H7 (cell line): ENCODE measurements at places on chromosomes 2 and 18.

DNA sequence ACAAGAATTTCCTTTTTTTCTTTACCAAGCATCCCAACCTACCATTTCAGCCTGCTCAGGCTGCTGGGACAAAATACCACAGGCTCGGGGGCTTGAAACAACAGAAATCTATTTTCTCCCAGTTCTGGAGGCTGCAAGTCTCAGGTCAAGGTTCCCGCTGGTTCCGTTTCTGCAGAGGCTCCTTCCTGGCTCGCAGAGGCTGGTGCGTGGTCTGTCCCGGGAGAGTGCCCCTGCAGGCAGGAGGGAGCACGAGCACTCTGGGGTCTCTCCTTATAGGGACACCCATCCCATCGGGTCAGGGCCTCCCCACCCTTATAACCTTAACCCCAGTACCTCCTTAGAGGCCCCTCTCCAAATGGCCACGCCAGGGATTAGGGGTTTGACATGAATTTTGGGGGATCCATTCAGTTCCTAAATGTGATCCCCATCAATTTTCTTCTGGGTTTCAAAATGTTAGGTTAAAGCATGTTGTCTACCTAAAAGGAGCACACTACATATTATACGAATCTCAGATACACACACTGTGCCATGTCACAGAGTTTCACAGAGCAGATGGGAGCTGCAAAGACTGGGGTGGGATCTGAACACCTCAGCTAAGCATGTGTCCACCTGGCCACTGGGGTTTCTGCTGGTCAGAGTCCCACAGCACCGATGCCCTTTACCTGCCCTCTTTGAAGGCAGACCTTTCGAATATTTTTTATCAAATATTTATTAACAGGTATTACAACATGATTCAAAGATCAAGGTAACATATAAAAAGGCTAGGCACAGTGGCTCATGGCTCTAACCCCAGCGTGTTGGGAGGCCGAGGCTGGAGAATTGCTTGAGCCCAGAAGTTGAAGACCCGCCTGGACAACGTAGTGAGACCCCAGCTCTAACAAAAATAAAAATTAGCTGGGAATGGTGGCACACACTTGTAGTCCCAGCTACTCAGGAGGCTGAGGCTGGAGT is 17.6 kb upstream of the ADI1 start:
- peak; percentile 89 for DNase-seq

GRCh38 chr2:189608170-189608569 is 27.6 kb upstream of the SLC40A1 start:
- no peak for DNase-seq

DNA sequence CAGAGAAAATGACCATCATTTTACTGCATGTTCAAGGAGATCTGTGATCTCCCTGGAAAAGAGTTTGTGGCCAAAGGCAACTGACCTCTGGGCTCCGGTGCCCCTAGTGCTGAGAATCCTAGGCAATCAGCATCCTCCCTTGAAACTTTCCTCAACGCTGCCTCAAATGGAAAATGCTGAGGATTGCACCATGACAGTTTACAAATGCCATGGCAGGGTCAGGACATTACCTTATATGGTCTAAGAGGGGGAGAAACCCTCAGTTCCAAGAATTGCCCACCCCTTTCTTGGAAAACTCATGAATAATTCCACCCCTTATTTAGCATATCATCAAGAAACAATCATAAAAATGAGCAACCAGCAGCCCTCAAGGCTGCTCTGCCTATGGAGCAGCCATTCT is 48.3 kb downstream of the ALPK2 start:
- no peak for DNase-seq

DNA sequence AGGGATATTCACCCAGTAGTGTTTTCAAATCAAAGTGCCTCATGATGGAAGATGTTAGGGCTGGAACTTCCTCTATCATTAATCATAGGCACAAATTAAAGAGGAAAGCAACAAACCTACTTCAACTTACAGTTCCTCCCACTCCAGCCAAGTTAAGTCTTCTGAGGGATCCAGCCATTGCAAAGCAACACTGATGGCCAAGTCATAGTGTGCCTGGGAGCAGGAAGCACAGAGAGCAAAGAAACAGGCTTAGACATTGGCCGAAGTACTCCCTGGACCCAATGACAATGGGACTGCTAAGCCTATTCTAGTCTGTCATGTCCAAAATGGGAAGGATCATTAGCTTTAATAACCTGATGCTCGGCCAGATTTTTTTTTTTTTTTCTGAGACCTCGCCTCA is 7.0 kb downstream of the C2orf80 start:
- no peak for DNase-seq

- no peak for DNase-seq
These were observed 51.9 kb upstream of the SLC38A11 start for GRCh38 chr2:165007161-165007744.

DNA sequence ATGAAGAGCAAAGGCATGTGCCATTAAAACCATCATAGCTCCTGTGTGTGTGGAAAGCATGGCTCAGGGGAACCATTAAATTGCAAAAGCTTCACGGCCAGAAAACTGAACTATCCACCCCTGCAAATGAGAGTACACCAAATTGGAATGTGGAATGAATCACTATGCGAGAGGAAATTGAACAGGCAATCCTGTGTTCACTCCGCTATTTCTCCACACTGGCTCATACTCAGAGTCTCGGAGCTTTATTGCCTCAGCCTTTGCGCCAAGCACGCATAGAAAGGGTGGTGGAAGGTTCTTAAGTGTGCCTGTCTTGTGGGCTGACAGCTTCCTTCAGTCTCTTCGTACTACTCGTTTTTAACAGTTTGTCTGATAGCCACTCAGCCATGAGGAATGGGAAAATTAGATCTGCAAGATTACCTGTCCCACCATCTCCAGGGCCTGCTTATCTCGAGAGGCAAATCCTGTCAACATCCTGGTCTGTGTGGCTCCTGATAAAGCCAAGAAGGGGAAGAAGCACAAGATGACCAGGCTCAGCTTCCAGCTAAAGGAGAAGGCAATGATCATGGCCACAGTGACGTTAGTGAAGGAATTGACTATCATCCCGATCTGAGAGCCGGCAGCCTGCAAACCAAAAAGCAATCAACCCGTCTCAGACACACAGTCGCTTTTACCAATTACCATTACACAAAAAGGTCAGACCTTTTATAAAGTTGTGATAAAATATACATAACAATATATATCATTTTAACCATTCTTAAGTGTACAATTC is 34.9 kb downstream of the G6PC2 start:
- DNase-seq = no peak

DNA sequence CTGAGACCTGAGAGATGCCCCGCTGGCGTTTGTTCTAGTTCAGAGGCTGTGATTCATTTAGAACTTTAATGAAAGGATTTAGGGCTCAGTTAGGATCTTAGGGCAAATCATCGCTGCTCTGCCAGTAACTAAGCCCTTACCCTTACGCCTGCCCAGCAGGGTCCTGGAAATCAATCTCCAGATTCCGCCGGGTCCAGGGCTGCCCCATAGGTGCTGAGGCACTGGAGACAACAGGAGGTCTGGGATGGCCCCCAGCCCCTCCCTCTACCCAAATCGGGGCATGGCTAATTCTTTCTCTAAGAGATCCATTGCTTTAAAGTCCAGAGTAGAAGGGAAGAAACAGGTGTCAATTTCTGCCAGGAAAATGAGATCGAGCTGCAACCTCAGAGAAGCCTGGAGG is 83.1 kb downstream of the SDC1 start:
- no peak for DNase-seq

DNA sequence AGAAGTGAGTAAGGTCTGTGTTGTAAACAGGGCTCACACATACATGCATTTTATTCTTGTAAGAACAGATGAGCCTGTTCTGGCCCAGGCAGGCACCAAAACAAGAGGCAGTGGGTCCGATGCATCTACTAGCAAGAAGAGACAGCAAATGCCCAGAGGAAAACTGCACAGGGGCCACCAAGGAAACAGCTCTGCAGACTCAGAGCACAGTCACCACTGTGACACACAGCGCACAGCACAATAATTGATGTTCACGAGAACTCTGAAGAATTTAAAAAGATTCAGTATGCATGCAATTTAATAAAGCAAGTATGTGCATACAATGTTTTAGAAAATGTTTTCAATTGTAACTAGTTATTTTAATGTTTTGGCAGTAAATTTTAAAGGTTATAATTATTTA is 24.8 kb downstream of the LONRF2 start:
- no peak for DNase-seq

- no peak for DNase-seq
These were observed 46.4 kb downstream of the UXS1 start for GRCh38 chr2:106147665-106148064.

DNA sequence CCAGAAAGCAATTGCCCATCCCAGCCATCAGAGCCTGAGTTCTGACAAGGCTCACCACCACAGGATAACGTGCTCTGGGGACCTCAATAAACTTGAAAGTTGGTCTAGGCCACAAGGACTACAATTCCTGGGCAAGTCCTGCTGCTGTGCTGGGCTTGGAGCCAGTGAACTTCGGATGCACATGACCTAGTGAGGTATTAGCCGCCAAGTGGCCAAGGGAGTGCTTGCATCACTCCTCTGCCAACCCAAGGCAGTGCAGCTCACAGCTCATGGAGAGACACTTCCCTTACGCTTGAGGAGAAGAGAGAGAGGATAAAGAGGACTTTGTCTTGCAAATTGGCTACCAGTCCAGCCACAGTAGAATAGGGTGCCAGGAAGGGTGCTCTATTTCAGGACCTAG is 219.6 kb downstream of the MBD2 start:
- DNase-seq = peak; percentile 16

DNA sequence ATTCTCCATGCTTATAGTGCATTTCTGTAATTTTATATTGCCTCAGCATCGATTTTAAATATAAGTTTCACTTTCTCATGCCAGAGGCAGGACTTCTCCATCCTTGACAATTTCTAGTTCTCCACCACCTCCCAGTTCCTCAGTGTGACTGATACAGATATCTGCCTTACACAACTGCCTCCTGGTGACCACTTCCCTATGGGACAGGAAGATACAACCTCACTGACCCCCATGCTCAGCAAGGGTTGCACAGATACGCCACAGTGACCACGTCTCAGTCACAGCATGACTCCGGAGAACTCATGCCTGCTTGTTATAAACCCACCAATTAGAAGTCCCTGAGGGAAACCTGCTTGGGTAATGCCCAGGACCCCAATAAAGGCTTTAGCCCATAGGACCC is 284.0 kb upstream of the MC4R start:
- DNase-seq = no peak

DNA sequence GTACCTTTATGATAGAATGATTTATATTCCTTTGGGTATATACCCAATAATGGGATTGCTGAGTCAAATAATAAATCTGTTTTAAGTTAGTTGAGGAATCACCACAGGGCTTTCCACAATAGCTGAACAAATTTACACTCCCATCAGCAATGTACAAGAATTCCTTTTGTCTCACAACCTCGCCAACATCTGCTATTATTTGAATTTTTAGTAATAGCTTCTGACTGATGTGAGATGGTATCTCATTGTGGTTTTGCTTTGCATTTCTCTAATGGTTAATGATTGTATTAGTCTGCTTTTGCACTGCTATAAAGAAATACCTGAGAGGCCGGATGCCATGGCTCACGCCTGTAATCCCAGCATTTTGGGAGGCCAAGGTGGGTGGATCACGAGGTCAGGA is 1387.6 kb upstream of the ACVR2A start:
- DNase-seq = no peak

GRCh38 chr2:37448342-37449120 is 104.1 kb downstream of the QPCT start:
- no peak for DNase-seq

GRCh38 chr2:32485399-32485798 is 128.6 kb downstream of the BIRC6 start:
- DNase-seq = no peak
